ENCODE measurements at places on chromosomes 1 and 21. TPM values are rescaled to one million over a fixed set of nuclear protein-coding genes. Genes with fewer than 3 reads are reported as not detected.

Gene MAP10
- 4.4 TPM for total RNA-seq

DNA sequence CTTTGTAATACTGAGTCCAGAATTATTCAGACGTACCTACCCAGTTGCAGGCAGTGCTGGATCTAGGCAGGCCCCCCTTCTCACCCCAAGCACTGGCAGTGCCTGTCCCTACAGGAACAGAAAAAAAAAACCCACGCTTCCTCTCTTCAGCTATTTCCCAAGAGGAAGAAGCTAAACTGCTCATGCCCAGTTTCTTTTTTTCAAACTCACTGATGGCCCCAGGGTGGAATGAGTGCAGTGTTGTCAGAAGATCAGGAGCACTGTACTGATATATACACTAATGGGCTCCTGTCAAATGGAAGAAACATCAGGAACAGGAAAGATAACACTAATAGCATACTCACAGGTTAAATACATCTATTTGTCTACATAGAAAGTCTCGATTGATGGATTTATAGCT lies 28.2 kb upstream of the DOCK7 start:
- no peak overlapping the region for H3K4me3 ChIP-seq
- no peaks in the 10 kb centered on the region for H3K4me1 ChIP-seq
- no peak for DNase-seq
- H3K27me3 ChIP-seq: no peaks in the 10 kb centered on the region

- no peak overlapping the region for H3K27ac ChIP-seq
- H3K27me3 ChIP-seq: no peaks in the 10 kb centered on the region
- H3K36me3 ChIP-seq: no peaks in the 10 kb centered on the region
- no peak overlapping the region for H3K4me3 ChIP-seq
Observed at GRCh38 chr1:204382714-204383083, 23.0 kb upstream of the PLEKHA6 start.

- no peak for DNase-seq
- H3K4me1 ChIP-seq: no peaks in the 10 kb centered on the region
Observed at GRCh38 chr1:68320349-68320748, 88.0 kb upstream of the WLS start.

Gene SLC16A4
- total RNA-seq: not detected

DNA sequence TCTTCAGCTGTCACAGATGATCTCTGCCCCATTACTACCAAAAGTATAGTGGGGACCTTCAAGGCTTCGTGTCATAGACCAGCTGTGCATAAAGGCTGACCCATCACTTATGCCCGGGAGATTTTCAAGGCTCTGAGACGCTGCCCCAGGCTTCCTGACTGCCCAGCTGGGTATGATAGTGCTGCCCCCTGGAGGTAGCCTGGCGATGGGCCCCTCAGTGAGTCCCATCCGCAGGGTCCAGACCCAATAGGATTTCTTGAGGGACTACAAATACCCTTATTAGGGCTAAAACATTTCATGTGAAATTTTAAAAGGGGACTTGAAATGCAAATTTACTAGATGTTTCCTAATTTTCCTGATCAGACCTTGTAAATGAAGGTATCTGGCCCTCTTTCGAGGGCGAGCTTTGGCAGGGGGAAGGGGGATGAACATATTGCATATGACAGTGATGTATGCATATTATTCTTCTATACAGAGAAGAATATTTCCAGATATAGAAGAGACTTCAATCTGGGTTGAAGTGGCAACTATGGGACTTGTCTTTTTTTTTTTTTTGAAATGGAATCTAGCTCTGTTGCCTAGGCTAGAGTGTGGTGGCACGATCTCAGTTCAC lies 11.7 kb upstream of the FCMR start:
- H3K27ac ChIP-seq: no peak overlapping the region
- no peaks in the 10 kb centered on the region for H3K27me3 ChIP-seq
- H3K36me3 ChIP-seq: no peaks in the 10 kb centered on the region
- no peak overlapping the region for H3K4me3 ChIP-seq
- peaks cover 40% of the 10 kb centered on the region for H3K4me1 ChIP-seq

DNA sequence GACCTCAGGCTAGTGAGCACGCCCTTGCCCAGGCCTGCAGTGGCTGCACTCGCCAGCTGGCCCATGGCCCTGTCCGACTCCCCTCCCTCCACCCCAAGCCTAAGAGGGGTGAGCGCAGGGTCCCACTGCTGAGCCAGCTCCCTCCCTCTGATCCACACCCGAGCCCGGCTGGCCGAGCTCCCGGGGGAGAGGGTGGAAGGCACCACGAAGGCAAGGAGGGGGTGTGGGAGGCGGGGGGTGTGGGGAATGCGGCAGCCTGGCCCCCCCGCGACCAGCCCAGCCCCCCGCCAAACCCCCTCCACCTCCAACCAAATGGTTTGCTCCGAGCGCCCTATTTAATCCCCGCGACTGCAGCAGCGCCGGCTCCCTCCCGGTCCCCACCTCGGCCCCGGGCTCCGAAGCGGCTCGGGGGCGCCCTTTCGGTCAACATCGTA lies at the start of gene CADM3:
CADM3 (plus strand) TSS at position 362 of the 434 bp plus-strand sequence. CDS start 151 bp downstream, outside the sequence.
- no peak for DNase-seq
- no peaks in the 10 kb centered on the region for H3K36me3 ChIP-seq
- peaks cover 1% of the 10 kb centered on the region for H3K27me3 ChIP-seq
- H3K4me3 ChIP-seq: no peak within 1 kb of the TSS
- H3K4me1 ChIP-seq: no peaks in the 10 kb centered on the region

DNA sequence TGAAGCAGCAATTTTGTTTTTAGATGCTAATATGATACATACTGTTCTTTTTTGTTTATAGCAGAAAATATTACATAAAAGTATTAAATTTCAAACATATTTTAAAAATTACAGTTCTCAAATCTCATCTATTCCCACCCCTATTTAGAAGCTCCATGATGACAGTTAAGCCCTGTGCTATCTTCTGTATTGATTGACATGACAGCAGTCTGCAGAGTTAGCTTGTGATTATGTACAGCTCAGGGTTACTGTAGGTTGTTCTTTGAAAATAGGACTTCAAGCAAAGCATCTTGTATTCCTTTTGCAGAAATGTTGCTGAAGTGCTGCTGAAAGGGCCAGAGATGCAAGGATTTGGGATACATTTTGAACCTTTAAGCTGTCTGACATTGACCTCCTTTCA lies 8.2 kb downstream of the GPSM2 start:
- DNase-seq: no peak
- H3K4me3 ChIP-seq: no peak overlapping the region
- H3K4me1 ChIP-seq: no peaks in the 10 kb centered on the region
- no peaks in the 10 kb centered on the region for H3K36me3 ChIP-seq

- peaks cover 3% of the 10 kb centered on the region for H3K4me1 ChIP-seq
- H3K27me3 ChIP-seq: no peaks in the 10 kb centered on the region
- no peak overlapping the region for H3K27ac ChIP-seq
- H3K4me3 ChIP-seq: no peak overlapping the region
- no peaks in the 10 kb centered on the region for H3K36me3 ChIP-seq
Observed at GRCh38 chr1:8567146-8567545, 249.2 kb downstream of the SLC45A1 start.

Gene LCE2A
- not detected for total RNA-seq

Gene FCRL2
- total RNA-seq: 0.36 TPM

GRCh38 chr21:14526836-14527695 lies 19.0 kb downstream of the SAMSN1 start:
- no peaks in the 10 kb centered on the region for H3K36me3 ChIP-seq
- DNase-seq: no peak
- H3K27ac ChIP-seq: peak overlapping the region; percentile 79
- H3K27me3 ChIP-seq: no peaks in the 10 kb centered on the region
- peaks cover 28% of the 10 kb centered on the region for H3K4me1 ChIP-seq
- peak overlapping the region; percentile 29 for H3K4me3 ChIP-seq

Gene WLS
- 0.36 TPM for total RNA-seq

DNA sequence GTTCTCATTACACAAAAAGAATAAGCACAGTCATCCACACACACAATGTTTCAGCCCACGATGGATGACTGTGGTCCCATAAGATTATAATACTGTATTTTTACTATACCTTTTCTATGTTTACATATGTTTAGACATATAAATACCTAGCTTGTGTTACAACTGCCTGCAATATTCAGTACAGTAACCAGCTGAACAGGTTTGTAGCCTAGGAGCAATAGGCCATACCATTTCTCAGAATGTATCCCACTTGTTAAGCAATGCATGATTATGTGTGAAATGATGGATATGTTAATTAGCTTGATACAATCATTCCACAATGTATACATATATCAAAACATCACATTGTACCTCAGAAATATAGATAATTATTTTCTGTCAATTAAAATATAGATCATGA lies 33.2 kb upstream of the SAMD13 start:
- no peak for DNase-seq
- H3K4me3 ChIP-seq: no peak overlapping the region
- H3K27ac ChIP-seq: no peak overlapping the region
- no peaks in the 10 kb centered on the region for H3K36me3 ChIP-seq

GRCh38 chr21:36913247-36914169 lies 53.0 kb downstream of the HLCS start:
- no peak overlapping the region for H3K4me3 ChIP-seq
- no peak for DNase-seq

GRCh38 chr1:155241069-155241679 lies 14.1 kb downstream of the ENTREP3 start:
- no peaks in the 10 kb centered on the region for H3K36me3 ChIP-seq
- no peaks in the 10 kb centered on the region for H3K27me3 ChIP-seq
- peak overlapping the region; percentile 71 for H3K4me3 ChIP-seq
- peak overlapping the region; percentile 47 for H3K27ac ChIP-seq

DNA sequence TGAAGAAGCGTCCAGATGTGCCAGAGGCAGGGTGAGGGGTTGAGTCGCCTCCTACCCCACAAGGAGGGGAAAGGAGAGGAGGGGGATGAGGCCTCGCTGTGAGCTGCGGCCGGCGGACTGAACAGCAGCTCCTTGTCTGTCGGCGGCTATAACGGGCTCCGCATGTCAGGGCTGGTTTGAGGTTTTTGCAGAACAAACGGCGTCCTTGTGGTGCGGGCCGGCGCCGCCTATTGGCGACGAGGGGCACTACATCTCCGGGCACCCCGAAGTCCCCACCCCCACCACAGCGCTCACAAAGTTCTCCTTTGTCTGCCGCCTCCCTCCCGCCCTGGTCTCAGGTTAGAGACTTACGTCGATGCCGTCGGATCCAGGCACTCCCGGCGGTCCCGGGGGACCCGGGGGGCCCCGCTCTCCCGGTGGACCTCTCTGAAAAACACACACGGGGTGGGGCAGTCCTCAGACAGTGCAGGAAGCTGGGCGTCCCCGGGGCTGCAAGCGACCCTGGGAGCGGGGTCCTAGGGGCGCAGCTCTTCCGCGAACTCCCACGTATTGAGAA lies 1.8 kb downstream of the COL9A2 start:
- peaks cover 9% of the 10 kb centered on the region for H3K27me3 ChIP-seq
- no peaks in the 10 kb centered on the region for H3K36me3 ChIP-seq
- peak overlapping the region; percentile 70 for H3K4me3 ChIP-seq
- peaks cover 41% of the 10 kb centered on the region for H3K4me1 ChIP-seq
- DNase-seq: peak; percentile 53

GRCh38 chr1:180169640-180170195 lies 15.0 kb downstream of the QSOX1 start:
- no peak for DNase-seq
- H3K27me3 ChIP-seq: no peaks in the 10 kb centered on the region
- H3K36me3 ChIP-seq: peaks cover 8% of the 10 kb centered on the region
- no peak overlapping the region for H3K27ac ChIP-seq
- no peak overlapping the region for H3K4me3 ChIP-seq
- H3K4me1 ChIP-seq: no peaks in the 10 kb centered on the region

- H3K27me3 ChIP-seq: no peaks in the 10 kb centered on the region
- no peak overlapping the region for H3K4me3 ChIP-seq
- no peak for DNase-seq
- no peaks in the 10 kb centered on the region for H3K4me1 ChIP-seq
- no peak overlapping the region for H3K27ac ChIP-seq
- no peaks in the 10 kb centered on the region for H3K36me3 ChIP-seq
Observed at GRCh38 chr1:21447311-21447710, 7.4 kb downstream of the NBPF3 start.

Gene PCP4L1
- total RNA-seq: 3.6 TPM

Gene THBS3
- total RNA-seq: 3.8 TPM

DNA sequence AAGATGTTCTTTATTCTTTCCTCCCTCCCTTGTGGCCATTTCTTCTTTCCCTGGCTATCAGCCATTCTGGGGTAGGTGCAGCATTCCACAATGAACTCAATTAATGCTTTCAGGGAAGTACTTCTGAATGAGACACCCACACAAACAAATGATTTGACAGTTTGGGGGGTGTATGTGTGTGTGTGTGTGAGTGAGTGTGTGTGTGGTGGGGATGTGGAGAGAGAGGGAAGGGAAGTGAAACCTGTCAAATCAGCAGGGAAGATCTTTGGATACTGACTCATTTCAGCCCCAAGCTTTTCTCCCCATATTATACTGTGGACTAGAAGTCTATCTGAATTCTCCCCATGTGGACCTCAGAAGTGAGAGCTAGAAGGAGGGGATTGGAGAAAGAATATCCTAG lies 154.9 kb upstream of the CD34 start:
- H3K4me1 ChIP-seq: no peaks in the 10 kb centered on the region
- peak; percentile 5 for DNase-seq
- no peaks in the 10 kb centered on the region for H3K36me3 ChIP-seq
- peaks cover 6% of the 10 kb centered on the region for H3K27me3 ChIP-seq
- no peak overlapping the region for H3K4me3 ChIP-seq

- H3K4me1 ChIP-seq: peaks cover 10% of the 10 kb centered on the region
- H3K27ac ChIP-seq: no peak overlapping the region
- DNase-seq: peak; percentile 59
Observed at GRCh38 chr1:81505831-81506230, 294.9 kb upstream of the ADGRL2 start.

Measured in GM12878 (cell line).